ENCODE measurements at places on chromosomes 1 and 21.

GRCh38 chr1:212754680-212755079 is 36.9 kb downstream of the NSL1 start:
- no peak for DNase-seq

GRCh38 chr1:205812271-205812877 is 624 bp downstream of the SLC41A1 start:
- DNase-seq, result peak; percentile 42

- DNase-seq, result no peak
Observed at GRCh38 chr21:26522704-26523103, 50.4 kb downstream of the CYYR1 start.

- peak; percentile 19 for DNase-seq
Observed at GRCh38 chr1:160993544-160994193, 27.3 kb downstream of the F11R start.

- DNase-seq, result no peak
Observed at GRCh38 chr21:39263372-39263771, 50.1 kb downstream of the BRWD1 start.

DNA sequence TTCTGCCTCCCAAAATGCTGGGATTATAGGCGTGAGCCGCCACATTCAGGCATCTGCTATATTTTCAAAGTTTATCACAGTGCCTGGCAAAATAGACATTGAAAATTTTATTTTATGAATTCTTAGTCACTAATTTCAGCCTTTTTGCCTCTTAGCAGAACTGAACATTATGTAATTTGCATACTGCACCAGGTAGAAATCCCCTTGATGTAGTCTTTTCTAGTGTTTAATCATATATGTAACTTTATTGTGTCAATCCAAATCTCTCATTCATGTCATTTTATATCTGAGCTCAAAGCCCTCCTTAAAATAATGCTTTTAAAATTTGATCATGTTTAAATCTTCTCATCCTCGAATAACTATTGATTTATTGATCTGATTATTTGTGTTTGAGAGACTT is 19.2 kb downstream of the WDTC1 start:
- no peak for DNase-seq

GRCh38 chr1:48746906-48747305 is 29.8 kb downstream of the BEND5 start:
- DNase-seq, result no peak

- DNase-seq, result no peak
Observed at GRCh38 chr1:182413486-182413885, 13.0 kb upstream of the TEDDM1 start.

GRCh38 chr1:110118636-110119396 is 6.6 kb downstream of the UBL4B start:
- DNase-seq, result no peak

GRCh38 chr1:93839307-93839706 is 39.7 kb downstream of the DNTTIP2 start:
- no peak for DNase-seq

GRCh38 chr1:7515904-7516303 is 255.2 kb upstream of the VAMP3 start:
- DNase-seq, result no peak

DNA sequence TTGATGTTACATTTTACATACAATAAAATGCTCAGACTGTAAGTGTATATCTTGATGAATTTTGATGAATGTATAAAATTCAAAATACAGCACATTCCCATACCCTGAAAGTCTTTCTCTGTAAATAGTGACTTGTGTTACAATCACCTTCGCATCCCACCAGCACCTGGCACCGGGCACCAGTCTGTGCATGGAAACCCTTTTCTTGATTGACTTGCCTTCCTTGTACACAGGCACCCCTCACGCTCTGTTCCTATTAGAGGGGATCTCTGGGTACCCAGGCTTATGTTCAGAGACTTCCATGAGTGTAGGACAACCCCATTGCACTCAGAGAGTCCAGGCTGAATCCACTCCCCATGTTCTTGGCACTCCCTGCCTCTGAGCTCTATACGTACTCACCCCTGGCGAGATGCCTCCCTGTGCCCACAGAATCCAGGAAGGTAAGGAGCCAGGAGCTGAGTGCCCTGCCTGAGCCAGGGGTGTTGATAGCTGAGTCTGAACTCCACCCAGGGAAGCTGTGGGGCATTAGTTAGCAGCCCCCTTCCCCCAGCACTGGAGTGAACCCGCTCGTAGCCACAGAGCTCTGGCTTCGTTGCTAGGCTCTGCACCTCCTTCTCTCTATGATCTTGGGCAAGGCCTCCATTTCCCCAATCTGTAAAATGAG is 22.5 kb upstream of the PKP1 start:
- no peak for DNase-seq

GRCh38 chr1:225735252-225736149 is 42.1 kb upstream of the SRP9 start:
- DNase-seq, result no peak

DNA sequence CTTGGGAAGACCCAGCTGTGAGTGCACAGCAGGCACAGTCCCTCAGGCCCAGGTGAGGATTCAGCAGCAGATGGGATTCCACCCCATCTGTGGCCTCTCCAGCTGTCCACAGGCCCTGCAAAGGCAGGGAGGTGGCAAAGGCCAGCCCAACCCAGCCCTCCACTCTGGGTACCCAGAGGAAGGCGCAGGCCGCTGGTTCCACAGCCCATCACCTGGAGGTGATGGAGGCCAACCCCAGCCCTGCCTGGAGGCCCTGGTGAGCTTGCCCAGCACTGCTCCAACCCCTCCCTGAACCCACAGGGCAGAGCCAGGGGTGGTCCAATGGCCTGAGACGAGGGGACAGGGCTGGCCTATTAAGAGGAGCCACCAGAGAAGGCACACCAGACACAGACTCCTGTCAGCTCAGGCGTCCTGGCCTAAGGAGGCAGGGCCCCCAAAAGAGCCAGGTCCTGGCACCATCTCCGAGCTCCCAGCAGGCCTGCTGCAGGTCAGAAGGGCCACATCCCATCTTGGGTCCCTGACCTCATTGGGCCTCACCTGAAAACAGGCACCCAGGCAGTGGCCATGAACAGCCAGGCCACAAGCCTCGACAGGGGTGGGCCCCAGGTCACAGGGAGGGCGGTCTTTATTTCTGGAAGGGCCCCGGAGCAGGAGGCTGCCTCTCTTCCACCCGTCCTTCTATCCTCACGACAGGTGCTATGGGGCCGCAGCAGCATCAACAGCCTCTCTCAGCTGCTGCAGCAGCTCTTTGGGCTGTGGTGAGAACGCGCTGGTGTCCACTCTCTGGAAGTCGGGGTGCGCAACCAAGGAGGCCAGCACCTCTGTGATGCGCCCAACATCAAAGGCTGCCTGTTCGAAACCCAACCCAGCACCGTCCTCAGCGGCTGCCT is 3.2 kb downstream of the JMJD4 start:
- no peak for DNase-seq

DNA sequence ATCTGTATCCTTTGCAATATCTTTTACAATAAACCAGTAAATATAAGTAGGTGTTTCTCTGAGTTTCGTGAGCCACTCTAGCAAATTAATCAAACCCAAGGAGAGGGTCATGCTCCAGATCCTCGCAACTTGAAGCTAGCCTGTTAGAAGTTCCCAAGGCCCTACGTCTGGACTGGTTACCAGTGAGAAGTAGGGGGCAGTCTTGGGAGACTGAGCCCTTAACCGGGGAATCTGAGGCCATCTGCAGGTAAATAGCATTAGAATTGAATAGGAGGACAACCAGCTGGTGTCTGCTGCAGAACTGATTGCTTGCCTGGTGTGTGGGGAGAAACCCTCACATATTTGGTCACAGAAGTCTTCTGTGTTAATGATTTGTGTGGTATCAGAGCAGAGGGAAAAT is 190.5 kb downstream of the RYR2 start:
- DNase-seq, result no peak

DNA sequence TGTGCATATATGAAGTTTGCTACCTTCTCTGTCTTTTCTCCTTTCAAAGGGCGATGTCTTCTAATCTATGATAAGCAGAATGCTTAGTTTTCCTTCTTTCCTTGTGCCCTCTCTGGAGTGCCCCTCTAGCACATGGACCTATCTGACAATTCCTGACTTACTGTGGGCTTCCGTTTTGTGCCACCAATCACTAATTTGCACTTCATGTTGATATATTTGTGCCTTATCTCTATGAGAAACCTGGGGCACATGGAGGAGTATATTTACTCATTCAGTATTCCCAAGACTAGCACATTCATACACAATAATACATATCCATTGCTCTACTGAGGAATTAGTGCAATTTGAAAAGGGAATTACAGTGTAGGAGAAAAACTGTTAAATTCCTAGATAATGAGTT is 197.7 kb downstream of the CTH start:
- no peak for DNase-seq

DNA sequence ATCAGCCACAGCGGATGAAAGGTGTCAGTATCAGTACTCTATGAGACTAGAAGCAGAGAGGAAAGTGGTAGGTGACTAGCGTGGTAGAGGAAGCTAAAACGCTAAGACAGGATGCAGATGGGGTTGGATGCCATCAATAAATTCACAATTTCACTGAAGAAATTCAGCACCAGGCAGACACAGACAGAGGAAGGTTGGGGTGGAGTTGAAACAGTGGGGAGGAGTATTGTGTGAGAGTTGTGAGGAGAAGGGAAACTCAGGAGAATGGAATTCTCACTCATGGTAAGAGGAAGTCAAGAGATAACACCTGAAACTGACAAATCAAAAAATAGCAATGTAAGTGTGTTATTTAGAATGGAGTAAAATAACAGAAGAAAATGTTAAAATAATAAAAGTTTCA is 208.5 kb upstream of the DAB1 start:
- no peak for DNase-seq

DNA sequence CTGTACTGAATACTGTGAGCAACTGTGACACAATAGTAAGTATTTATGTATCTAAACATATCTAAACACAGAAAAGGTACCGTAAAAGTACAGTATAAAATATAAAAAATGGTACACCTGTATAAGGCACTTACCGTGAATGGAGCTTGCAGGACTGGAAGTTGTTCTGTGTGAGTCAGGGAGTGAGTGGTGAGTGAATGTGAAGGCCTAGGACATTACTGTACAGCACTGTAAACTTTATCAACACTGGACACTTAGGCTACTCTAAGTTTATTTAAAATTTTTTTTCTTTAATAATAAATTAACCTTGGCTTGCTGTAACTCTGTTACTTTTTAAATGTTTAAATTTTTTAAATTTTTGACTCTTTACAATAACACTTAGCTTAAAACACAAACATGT is 24.5 kb upstream of the SHCBP1L start:
- no peak for DNase-seq

DNA sequence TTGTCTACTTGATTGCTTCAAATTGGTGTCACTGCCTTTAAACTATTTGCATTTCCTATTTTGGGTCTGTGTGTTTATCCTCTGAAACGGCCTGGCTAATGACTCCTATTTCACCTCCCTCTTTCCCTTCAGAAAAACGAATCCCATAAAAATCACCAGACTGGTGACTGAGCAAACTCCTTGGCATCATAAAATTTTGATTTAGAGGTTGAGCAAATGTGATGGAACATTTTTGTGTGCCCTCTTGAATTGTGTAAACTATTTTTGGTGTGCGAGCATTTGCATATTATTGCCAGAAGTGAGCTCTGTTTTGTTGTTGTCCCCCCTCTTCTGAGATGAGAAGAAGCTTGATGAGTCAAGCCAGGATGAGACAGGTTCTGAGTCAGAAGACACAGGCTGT is 316.1 kb downstream of the AJAP1 start:
- DNase-seq, result no peak

DNA sequence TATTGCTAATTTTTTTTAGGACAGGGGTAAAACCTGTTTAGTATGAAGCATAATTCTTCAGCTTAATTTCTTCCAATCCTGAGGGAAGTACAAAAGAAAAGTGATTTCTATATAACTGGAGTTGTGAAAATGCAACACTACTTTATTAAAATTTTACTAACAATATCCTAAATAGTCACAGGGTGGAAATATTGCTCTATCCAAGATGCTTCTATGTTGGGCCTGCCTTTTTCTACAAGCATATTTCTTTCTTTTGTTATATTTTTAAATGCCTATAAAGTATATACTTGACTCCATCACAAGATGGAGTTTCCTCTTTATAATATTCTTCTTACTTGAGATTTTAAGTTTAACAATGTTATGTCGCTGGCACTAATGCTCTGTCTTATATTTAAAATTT is 37.9 kb downstream of the DTL start:
- no peak for DNase-seq

GRCh38 chr1:44661781-44662682 is 12.2 kb downstream of the TMEM53 start:
- peak; percentile 3 for DNase-seq

DNA sequence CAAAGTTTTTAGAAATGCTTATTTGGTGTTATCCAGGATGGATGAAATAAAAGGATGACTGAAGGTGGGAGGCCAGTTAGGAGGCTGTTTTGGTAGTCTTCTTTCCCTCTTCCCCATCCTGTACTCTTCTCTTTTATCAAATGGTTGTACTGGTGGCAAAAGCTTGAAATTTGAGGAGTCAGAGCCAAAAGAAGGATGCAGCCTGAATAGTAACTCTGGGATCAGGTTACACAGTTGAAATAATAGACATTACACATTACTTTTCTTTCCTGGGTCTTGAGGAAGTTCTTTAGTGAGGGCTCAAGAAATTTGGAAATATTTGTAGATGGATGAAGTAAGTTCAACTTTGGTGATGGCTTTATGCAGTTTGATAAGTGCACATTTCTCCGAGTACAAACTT is 108.6 kb downstream of the GPR52 start:
- DNase-seq, result no peak

- no peak for DNase-seq
Observed at GRCh38 chr1:206939841-206940587, 6.3 kb downstream of the PIGR start.

DNA sequence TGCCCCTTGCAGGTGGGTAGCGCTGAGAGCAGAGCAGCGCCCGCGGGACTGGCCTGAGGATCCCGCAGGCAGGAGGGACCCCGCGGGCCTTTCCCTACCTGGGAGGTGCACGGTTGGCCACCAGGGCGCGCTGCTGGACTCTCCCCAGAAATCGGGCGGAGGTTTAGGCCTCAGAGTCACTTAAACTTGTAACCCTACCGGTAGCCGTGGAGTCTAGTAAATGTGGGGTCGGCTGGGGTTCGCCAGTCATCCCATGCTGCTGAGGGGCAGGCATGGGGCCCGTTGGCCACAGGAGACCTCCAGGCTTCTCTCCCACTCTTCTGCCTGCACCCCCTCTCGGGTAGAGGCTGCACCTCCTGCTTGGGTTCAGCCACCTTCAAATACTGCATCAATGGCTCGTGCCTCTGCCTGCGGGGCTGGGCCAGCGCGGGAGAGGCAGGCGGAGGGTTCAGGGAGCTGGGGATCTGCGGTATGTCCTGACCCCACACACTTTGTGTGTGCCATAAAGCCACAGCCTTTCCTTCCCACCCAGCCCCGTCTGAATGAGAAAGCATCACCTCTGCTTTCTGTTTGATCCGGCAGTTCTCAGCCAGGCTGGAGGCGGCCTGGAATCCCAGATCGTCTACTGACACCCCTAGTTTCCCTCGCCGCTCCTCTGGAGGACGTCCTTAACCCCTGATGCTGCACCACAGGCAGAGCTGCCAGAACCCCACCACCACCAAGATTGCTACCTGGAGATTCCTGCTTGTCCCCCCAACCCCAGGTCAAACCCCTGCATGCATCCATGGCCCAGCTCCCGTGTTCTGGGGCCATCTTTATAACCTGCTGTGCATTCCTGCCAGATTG is 12.3 kb upstream of the GSTM4 start:
- peak; percentile 62 for DNase-seq

All from NCI-H146 (cell line).